Stimulated activated CD8-positive, alpha-beta memory T cell treated with anti-CD3 and anti-CD28 coated beads, Interleukin-4, amount 100 ng/mL, for 4 hours (primary cell): ENCODE measurements at places on chromosomes 1 and 21.

DNA sequence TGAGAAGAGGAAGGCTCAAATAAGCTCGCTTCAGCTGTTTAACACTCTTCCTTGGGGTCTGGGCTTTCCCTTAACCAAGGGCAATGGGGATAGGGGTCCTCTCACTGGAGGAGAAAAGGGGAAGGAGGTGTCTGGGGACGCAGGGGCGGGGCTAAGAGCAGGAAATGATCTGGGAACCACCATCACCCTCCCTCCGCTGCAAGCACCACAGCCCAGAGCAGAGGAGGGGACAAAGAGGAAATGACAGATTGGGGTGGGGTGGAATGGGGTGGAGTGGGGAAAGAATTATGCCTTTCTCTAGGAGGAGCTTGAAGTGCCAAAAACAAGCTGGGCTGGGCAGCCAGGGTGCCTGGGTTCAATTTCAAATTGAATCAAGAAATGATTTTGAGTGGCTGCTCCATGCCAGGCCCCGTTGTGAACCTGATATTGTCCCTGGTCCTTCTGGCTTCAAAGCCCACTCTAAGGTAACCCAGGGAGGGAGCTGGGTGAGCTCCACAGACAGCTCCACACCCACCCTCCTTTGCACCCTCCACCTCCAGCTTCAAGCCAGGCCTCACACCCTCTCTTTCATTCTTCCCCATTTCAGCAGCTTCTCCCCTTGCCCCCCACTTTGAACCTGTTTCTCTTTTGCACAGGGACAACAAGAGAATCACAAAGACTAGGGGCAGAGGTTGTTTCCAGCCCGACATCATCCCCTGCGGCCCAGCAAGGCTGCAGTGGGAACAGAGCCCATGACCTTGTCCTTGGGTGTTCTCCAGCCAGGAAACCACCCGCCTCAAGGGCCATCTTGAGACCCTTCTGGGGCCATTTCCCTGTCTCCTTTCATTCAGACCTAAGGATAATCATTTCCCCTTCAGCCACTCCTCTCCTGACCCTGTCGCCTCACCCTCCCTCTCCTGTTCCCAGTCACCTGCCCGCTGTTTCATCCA is 1.1 kb downstream of the ARHGAP30 start:
- DNase-seq: peak; percentile 53

- no peak for DNase-seq
Observed at GRCh38 chr1:178411756-178412399, 84.9 kb downstream of the CLEC20A start.

- DNase-seq: no peak
Observed at GRCh38 chr1:183302452-183303322, 115.5 kb downstream of the NMNAT2 start.

DNA sequence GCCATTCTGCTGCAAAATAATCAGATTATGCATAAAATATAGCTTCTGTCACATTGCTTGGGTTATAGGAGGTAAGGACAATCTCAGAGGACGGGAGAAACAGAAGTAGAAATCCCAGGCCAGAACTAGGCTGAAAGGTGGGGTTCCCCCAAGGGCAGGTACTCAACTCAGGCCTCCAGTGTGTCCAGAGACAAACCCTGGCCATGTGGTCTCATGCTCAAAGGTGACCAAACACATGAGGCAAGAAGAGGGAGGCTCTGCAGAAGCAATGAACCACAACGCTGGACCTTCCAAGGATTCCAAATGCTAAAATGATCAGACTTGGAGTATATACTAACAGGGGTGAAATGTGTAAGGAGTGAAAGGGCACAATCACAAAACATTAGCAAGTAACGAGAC is 103.8 kb downstream of the DMRTB1 start:
- no peak for DNase-seq

DNA sequence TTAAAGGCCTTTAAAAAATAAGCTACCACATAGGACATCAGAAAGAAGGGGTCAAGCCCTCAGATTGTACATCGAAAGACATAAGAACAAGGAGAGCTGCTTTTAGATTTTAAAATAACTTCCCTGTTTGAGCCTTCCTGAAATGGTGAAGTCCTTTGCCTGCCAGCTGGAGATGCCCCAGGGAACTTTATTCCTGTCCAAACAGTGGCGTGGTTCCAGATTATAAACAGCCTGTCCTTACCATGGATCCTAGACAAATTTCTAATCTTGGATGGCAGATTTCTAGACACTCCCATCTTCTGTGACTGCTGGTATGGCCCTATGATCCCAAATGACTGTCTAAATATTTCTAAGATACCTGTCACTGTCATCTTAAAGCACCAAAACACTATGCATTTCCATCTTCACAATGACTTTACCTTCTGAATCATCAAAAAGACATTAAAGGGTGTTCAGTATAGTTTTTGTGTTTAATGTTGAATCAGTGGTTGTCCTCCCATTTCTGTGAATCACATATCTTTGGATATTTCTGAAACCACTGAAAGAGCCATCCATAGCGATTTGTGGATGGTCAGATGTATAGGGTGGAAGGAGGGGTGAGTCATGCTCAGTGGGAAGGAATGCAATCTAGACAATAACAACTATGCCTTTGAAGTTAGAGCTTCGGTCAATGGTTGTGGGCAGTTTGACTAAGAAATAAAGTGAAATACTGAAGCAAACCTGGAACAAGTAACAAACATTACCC is 23.2 kb downstream of the ILDR2 start:
- no peak for DNase-seq

DNA sequence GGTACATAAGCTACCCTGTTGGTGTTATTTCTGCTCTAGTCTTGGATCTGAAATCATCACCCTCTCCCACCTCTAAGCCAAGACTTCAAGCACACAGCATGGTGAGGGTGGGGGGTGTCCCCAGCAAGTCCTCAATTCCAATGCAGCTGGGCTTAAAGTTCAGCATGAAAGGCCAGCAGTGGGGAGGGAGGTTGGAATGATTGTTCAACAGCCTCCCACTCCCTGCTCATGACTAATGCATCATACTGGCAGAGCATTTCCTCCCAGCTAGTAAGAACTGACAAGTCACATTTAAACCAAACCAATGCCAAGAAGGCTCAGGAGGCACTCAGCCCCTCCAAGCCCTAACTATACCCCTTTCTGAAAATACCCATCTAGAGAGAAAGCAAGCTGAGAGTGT is 50.1 kb downstream of the TIAM1 start:
- peak; percentile 29 for DNase-seq

GRCh38 chr1:155200920-155201319 is 6.8 kb downstream of the THBS3 start:
- DNase-seq: no peak

GRCh38 chr1:199057322-199057721 is 418.5 kb downstream of the PTPRC start:
- no peak for DNase-seq

GRCh38 chr1:205342986-205343385 is 13.7 kb downstream of the KLHDC8A start:
- no peak for DNase-seq

- DNase-seq: no peak
Observed at GRCh38 chr21:43369124-43369523, 57.8 kb downstream of the SIK1 start.

- DNase-seq: no peak
Observed at GRCh38 chr1:193069748-193070385, 10.5 kb downstream of the RO60 start.

DNA sequence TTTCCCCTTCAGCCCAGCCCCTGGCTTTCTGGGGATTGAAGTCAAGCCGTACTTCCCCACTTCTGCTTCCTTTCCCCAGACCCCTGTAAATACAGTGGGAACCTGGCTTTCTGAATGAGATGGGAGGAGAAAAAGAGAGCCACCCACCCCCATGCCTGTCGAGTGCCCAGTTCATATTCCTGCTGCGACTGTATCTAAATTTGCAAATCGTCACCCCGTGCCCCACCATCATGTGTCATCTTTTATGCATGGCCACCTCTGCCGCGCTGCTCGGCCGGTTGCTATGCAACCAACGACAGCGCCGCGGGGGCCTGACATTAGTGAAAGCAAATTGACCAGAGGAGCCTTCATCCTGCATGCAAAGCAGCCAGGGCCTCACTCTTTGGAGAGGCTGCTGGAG is 143.0 kb downstream of the ELAVL4 start:
- DNase-seq: no peak

DNA sequence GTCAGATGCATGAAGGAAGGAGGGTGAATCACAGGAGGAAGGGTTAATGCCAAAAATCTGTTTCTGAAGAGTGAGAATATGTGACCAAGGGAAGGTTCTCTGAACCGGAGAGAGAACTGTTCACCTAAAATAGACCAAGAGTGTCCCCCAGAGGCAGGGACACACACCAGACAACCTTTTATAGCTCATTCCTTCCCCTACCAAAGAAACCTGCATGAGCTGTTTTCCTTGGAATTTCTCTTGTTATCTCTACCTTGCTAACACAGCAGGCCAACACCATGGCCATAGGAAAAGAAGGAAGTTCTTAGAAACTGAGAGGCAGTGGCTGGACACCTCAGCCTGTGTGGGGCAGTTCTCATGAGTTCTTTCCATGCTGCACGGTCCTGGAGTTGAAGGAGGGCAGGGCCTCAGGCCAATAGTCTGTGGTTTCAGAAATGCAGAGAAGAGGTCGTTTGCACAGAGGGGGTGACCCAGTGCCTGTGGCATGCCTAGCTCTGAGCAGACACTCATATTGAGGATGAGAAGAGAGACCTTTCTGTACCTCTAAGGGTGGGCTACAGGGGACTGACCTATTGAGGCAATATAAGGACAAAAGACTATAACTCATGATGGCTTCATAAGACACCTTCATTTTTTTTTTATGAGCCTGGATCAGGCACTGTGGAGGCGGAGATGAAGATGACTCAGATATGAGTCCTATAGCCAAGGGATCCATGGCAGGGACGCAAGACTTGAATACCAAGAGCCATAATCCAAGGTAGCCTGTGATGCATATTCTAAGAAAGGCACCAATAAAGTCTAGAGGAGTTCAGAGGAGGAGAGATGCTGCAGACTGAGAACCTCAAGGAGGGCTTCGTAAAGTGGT is 39.4 kb downstream of the IGFN1 start:
- no peak for DNase-seq

GRCh38 chr1:39170731-39171667 is 33.5 kb upstream of the MACF1 start:
- DNase-seq: no peak

- no peak for DNase-seq
Observed at GRCh38 chr1:31216016-31216415, 23.7 kb downstream of the NKAIN1 start.

GRCh38 chr1:162421258-162422164 is 9.6 kb upstream of the SH2D1B start:
- no peak for DNase-seq

DNA sequence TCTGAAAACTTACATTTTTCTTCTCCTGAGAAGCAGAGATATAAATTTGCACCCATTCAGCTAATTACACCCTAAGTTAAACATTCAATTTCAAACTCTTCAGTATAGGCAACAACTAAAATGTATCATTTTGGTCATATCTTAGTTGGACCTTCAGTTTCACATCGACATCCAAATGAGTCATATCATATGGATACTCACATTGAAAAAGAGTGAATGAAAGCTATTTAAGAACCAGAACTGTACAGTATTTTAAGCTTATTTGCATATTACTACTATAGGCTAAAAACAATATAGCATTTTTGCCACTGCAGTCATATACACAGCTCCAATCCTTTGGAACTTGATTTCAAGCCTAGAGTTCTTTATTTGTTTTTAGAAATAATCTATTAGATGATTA is 33.6 kb downstream of the USP25 start:
- DNase-seq: no peak

DNA sequence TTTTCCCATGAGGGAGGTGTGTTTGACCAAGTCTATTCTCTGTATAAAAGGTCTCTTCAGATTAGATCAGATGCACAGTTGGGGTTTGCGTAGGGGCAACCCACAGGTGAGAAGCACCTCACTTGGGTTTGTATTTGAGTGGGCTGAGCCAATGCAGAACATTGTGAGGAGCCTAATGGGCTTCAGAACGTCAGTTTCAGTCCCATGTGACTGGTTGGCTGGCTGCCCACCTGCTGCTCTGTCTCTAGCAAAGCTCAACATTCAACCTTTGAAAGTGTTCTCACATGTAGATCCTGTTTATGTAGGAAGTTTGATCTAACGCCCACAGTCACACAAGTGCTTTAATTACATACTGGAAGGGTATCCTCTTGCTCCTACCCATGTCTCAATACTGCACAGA is 105.5 kb downstream of the FASLG start:
- DNase-seq: no peak

- no peak for DNase-seq
Observed at GRCh38 chr1:172255223-172255560, 165.3 kb upstream of the C1orf105 start.
